ENCODE measurements at places on chromosomes 12 and 14.

DNA sequence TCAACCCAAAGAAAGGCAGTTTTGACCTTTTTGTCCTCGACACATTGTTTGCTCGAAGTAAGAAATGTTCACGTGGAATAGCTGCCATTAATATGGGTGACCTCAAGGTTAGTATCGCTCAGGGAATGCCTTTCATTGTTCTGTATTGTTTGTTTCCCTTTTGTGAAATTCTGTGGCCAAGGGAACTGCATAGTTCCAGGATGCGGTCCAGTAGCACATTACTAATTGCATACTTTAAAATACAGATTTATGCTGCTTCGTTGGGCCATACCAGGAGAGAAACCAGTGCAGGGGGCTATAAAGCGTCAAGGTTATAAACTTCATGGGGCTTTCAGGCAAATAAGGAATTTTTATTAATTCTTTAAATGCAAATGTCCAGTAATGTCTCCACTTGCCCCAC, 73.3 kb upstream of the USP44 start:
- DNase-seq: no peak

GRCh38 chr14:34665785-34666435, 36.0 kb upstream of the SNX6 start:
- DNase-seq: peak; percentile 58

GRCh38 chr12:71125949-71126348, 31.9 kb downstream of the TSPAN8 start:
- DNase-seq: no peak

DNA sequence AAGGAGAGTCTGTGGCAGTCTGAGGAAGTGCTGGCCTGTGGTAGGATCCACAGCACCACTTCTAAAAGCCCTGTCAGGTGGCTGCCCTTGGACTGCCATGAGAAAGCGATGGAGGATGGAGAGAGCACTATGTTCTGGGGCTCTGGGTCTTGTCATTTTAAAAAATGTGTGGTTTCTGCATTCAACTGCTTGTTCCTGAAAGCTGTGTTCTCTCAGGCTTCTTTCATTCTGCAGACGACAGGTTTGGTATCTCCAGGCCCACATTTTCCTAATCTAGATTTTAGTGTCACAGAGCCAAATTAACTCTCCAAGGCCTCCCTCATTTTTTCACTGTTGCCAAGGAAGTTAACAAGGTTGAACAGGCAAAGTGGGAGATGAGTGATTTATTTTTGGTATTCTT, 10.5 kb downstream of the OVCH1 start:
- no peak for DNase-seq

DNA sequence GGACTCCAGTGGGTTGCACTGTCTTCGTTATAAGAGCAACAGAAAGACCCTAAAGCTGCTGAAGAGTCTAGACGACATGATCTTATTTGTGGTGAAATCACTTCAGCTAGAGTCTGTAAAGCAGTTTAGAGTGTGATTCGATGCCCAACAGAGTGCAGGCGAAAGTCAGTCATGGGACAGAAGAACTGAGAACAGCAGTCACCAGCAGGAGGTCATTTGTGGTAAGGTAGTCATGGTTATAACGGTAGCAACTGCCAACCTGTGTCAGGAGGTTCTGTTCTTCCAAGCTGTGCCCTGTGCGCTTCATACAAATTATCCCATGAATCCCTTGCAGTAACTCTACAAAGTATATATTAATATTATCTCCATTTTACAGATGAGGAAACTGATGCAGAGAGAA, 954.1 kb downstream of the AACS start:
- DNase-seq: no peak

DNA sequence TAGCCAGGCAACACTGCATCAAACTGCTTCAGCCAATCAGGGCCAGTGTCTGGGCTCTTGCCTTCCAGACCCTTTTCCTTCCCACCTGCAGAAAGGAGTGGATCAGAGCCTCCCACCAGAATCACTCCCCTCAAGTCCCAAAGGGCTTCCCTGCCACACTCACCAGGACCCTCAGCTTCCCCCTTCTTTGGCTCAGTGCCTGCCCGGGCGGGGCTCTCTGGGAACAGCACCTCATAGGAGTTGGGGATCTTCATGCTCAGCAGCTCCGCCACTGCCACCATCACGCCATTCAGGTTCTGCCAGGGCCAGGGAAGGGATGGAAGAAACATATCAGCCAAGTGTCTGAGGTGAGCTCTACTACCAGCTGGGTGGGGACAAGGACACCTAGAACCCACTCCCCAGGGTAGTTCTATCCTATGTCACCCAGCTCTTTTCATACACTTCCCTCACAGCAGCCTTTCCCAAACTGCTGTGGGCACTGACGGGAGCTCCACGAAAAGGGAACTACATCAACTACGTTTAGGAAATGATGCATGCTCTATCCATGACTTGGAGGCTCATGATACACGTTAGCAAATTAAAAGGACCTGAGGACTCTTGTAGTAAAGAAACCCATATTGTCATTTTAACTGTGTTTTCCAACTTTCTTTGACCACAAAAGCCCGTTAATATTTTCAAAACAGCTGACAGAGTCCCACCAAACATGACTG, 9.4 kb upstream of the PRKAG1 start:
- DNase-seq: no peak

GRCh38 chr12:41242603-41243002, 54.5 kb downstream of the PDZRN4 start:
- DNase-seq: no peak

DNA sequence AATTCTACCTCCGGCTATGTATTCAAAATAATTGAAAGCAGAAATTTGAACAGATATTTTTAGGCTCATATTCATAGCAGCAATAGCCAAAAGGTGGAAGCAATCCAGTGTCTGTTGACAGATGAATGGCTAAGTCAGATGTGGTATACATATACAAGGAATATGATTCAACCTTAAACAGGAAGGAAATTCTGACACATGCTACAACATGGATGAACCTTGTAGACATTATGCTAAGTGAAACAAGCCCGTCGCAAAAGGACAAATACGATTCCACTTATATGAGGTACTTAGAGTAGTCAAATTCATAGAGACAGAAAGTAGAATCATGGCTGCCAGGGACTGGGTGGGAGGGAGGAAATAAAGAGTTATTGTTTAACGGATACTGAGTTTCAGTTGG, 331.6 kb downstream of the PCNX1 start:
- DNase-seq: peak; percentile 37

DNA sequence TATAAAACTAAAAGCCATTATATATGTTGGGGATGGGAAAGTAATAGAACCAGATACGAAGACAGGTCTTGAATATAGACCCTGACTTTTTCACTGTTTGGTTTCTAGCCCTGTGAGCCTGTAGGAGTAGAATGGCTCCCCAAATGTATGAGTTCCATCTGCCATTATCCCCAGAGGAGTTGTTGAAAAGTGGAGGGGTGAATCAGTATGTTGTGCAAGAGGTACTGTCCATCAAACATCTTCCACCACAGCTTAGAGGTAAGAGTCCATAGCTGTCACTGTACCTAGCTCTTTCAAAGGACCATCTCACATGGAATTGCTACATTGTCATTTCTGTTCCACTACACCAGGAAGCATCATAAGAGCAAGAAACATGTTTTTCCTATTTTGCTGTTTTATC, 1.1 kb downstream of the NCAPD2 start:
- DNase-seq: peak; percentile 21
